CD8-positive, alpha-beta T cell (primary cell): ENCODE measurements at places on chromosomes 7 and 10.

GRCh38 chr7:134740376-134740775 lies 39.1 kb upstream of the CALD1 start:
- no peak for DNase-seq

- no peak for DNase-seq
Observed at GRCh38 chr10:2111965-2112364, 374.6 kb upstream of the ADARB2 start.

- no peak for DNase-seq
Observed at GRCh38 chr10:1126461-1126860, 70.3 kb downstream of the WDR37 start.

- DNase-seq, result no peak
Observed at GRCh38 chr7:155813546-155814315, 1.5 kb upstream of the SHH start.

GRCh38 chr7:101173752-101174244 lies 6.3 kb downstream of the NAT16 start:
- DNase-seq, result peak; percentile 31

GRCh38 chr10:37584643-37585042 lies 272.8 kb downstream of the ZNF248 start:
- DNase-seq, result no peak
